ENCODE measurements at places on chromosomes 12 and 14. TPM values are rescaled to one million over a fixed set of nuclear protein-coding genes. Genes with fewer than 3 reads are reported as not detected.

GRCh38 chr14:25250516-25250915 is 200.6 kb upstream of the STXBP6 start:
- DNase-seq = no peak
- no peaks in the 10 kb centered on the region for H3K4me1 ChIP-seq

DNA sequence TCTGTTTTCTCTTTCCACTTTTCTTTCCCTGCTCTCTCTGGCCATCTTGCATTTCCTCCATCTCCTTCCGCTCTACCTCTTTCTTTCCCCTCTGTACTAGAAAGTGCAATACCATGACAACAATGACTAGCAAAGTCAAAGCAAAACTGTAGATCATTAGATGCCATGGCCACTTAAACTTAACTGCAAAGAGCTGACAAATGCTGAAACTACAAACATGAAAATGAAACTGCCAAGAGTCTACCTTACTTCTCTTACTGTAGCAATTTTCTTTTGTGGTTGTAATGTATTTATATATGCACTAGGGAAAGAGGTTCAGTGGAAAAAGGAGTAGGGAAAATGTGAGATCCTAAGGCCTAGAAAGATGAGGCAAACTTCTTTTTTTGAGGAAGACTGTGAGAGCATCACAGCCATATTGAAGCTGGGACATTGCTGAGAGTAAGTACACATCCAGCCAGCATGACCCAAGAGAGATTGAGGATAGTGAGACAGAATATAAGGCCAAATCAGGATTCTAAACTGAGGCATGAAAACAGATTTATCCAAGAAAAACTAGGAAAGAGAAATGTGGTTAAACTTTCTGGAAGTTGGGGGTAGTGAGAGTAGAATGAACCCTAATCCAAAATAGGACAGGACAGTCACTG is 276.6 kb upstream of the NAV3 start:
- no peak overlapping the region for H3K4me3 ChIP-seq
- no peak overlapping the region for H3K27ac ChIP-seq
- DNase-seq = no peak
- no peaks in the 10 kb centered on the region for H3K27me3 ChIP-seq

DNA sequence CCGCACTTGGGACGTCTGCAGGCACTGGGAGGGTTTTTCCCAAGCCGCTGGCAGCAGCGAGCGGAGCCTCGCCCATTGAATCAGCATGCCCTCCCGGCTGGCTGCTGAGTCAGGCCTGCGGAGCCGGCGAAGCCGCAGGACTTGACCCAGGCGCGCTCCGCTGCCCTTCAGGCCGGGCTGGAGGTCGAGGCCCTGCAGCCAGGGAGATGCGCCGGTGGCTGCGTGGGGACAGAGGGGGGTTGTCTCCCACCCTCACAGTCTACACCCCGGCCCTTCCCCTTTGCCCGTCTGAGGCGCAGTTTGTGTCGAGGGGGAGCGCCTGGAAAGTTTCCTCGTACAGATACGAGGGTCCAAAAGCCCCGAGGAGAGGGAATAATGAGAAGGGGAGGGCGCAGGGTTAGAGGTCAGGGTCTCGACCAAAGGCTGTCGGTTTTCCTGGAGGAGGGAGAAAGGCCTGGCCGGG is 759 bp upstream of the KLC1 start:
- peaks cover 45% of the 10 kb centered on the region for H3K36me3 ChIP-seq
- H3K4me1 ChIP-seq = peaks cover 29% of the 10 kb centered on the region
- H3K27ac ChIP-seq = peak overlapping the region; percentile 72
- H3K4me3 ChIP-seq = peak overlapping the region; percentile 79
- no peaks in the 10 kb centered on the region for H3K27me3 ChIP-seq
- peak; percentile 76 for DNase-seq

WSCD2 gene
- not detected for total RNA-seq

DNA sequence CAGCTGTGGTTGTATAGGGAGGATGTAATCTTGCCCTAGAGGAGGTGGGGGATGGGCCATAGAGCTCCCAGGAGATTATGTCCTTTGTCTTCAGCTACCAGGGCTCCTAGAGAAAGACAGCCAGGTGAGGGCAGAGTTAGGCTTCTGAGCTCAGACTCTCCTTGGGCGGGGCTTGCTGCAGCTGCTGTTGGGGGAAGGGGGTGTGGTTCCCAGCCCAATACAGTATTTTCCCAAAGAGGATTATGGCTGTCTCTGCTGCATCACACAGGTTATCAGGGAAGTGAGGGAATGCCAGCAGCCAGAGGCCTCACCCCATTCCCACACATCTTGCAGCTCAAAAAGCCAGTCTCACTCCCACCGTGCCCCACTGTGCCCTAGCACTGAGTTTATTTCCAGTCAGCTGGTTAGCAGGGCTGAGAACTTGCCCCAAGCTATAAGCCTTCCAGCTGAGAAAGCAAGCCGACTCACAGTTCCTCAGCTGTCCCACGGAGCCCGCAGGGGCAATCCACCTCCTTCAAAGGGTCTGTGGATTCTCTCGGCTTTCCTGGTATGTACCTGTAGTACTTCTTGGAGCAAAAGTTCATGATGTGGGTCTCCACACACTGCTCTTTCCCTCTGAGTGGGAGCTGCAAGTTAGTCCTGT is 217.3 kb upstream of the CPNE8 start:
- no peak for DNase-seq
- no peaks in the 10 kb centered on the region for H3K4me1 ChIP-seq
- no peak overlapping the region for H3K4me3 ChIP-seq
- H3K27ac ChIP-seq = no peak overlapping the region
- H3K27me3 ChIP-seq = no peaks in the 10 kb centered on the region
- no peaks in the 10 kb centered on the region for H3K36me3 ChIP-seq

C14orf39 gene
- total RNA-seq = not detected

DNA sequence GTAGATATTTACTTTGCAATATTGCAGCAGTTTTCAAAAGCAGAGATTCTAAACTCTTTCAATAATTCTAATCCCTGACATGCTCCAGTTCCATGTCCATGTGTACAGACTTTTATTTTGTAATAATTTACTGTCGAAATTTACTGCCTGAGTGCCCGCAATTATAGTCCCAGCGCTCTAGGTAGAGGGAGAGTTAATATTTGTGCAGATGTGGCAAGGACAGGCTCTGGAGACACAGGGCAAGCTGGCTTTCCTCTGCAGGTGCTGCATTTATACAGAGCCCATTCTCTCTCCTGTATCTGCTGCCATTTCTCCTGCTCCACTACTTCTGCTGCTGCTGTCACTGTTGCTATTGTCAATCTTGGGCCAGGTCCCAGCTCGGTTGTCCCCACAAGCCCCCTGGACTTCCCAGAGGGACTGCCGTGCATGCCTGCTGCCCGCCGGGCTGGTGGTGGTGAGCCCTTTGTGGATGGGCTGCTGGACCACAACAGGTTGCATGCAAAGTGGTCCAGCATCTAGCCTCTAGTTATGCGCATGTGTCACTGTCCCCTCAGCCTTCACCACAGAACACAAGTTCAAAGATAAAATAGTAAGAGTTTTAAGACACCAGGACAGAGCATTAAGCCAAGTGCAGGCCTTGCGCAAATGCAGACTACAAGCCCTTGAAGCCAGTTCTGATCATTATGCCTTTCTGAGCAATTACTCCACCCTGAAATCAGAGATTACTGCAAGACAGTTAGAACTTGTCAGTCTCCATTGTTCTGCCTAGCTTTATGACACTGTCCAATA is 40.8 kb upstream of the CSRP2 start:
- no peaks in the 10 kb centered on the region for H3K36me3 ChIP-seq
- no peak overlapping the region for H3K27ac ChIP-seq
- DNase-seq = no peak
- H3K27me3 ChIP-seq = peaks cover 10% of the 10 kb centered on the region
- H3K4me3 ChIP-seq = no peak overlapping the region
- no peaks in the 10 kb centered on the region for H3K4me1 ChIP-seq

WDR20 gene
- total RNA-seq = 37.6 TPM

- H3K27me3 ChIP-seq = no peaks in the 10 kb centered on the region
- H3K4me3 ChIP-seq = no peak overlapping the region
- no peak overlapping the region for H3K27ac ChIP-seq
Measured at GRCh38 chr14:59317798-59318505, 129.5 kb downstream of the DAAM1 start.

LBHD2 gene
- total RNA-seq = not detected

PCED1B gene
- 2.1 TPM for total RNA-seq

- no peak for DNase-seq
- no peaks in the 10 kb centered on the region for H3K27me3 ChIP-seq
- no peak overlapping the region for H3K27ac ChIP-seq
- no peaks in the 10 kb centered on the region for H3K36me3 ChIP-seq
- H3K4me1 ChIP-seq = no peaks in the 10 kb centered on the region
- H3K4me3 ChIP-seq = no peak overlapping the region
Measured at GRCh38 chr14:48725051-48725734, 861.0 kb downstream of the RPS29 start.

KLRG1 gene
- 0.38 TPM for total RNA-seq

NYNRIN gene
- total RNA-seq = 8.4 TPM

- H3K27ac ChIP-seq = no peak overlapping the region
- no peak overlapping the region for H3K4me3 ChIP-seq
- DNase-seq = no peak
- no peaks in the 10 kb centered on the region for H3K4me1 ChIP-seq
- no peaks in the 10 kb centered on the region for H3K36me3 ChIP-seq
Measured at GRCh38 chr14:56796259-56796658, 14.0 kb downstream of the OTX2 start.

TOMM20L gene
- total RNA-seq = not detected

SLC39A2 gene
- total RNA-seq = not detected

GRCh38 chr12:14410841-14411569 is 45.5 kb downstream of the ATF7IP start:
- no peaks in the 10 kb centered on the region for H3K36me3 ChIP-seq
- no peak overlapping the region for H3K4me3 ChIP-seq
- H3K27ac ChIP-seq = no peak overlapping the region
- H3K4me1 ChIP-seq = no peaks in the 10 kb centered on the region
- H3K27me3 ChIP-seq = no peaks in the 10 kb centered on the region

DNA sequence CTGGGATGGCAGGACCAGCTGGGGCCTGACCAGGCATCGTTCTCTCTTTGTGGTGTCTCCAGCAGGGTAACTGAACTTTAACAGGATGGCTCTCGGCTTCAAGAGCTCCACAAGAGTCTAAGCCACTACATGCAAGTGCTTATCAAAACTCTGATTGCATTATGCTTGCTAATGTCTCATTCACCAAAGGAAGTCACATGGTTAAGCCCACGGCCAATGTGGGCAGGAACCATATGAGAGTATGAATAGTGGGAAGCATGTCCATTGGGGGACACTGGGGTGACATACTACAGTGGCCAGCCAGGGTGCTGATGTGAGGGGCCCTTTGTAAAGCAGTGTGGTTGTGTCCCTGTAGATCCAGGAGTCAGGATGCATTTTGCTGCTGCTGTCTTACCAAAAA is 35.0 kb upstream of the KCNA5 start:
- peaks cover 52% of the 10 kb centered on the region for H3K27me3 ChIP-seq
- no peak for DNase-seq
- H3K4me3 ChIP-seq = no peak overlapping the region
- H3K36me3 ChIP-seq = no peaks in the 10 kb centered on the region

GRCh38 chr12:101564912-101565311 is 29.9 kb upstream of the MYBPC1 start:
- H3K27ac ChIP-seq = no peak overlapping the region
- peaks cover 9% of the 10 kb centered on the region for H3K4me1 ChIP-seq
- no peaks in the 10 kb centered on the region for H3K36me3 ChIP-seq
- no peak for DNase-seq

FKBP11 gene
- total RNA-seq = 20.1 TPM

DNA sequence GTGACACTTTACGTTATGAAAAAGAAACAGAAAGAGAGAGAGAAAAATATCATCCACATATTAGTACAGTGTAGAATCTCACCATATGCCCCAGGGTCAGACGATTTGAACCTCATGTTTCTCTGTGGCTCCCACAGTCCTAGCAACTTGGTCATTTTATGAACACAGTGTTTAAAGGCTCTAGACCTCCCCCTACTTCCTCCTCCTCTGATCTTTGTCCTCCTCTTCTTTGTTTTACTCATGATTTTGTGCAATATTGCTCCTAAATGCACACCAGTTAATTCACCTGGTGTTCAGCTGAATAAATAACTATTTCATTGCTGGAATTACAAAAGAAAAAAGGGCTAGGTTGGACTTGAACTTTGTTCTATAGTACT is 18.2 kb downstream of the GLT1D1 start:
- no peak overlapping the region for H3K4me3 ChIP-seq
- no peak overlapping the region for H3K27ac ChIP-seq
- no peaks in the 10 kb centered on the region for H3K4me1 ChIP-seq
- H3K36me3 ChIP-seq = no peaks in the 10 kb centered on the region

DNA sequence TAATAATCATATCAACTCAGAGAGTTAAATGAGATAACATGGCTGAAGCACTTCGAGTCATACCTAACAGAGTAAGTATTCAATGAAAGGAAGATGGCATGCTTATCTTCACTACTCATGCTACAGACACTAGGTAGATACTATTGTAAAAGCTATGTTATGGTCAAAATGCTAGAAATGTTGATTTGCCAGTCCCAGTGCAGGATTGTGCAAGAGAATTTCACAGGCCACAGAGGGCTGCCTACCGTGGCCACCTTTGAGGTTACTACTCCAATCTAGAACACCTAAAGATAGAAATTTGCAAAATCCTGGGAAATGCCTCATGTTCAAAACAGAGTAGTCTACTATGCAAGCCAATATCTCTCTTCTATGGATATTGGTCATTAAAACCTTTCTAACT is 75.3 kb upstream of the PLEKHG7 start:
- DNase-seq = no peak
- H3K4me3 ChIP-seq = no peak overlapping the region
- no peaks in the 10 kb centered on the region for H3K27me3 ChIP-seq
- H3K27ac ChIP-seq = no peak overlapping the region
- no peaks in the 10 kb centered on the region for H3K36me3 ChIP-seq

DNA sequence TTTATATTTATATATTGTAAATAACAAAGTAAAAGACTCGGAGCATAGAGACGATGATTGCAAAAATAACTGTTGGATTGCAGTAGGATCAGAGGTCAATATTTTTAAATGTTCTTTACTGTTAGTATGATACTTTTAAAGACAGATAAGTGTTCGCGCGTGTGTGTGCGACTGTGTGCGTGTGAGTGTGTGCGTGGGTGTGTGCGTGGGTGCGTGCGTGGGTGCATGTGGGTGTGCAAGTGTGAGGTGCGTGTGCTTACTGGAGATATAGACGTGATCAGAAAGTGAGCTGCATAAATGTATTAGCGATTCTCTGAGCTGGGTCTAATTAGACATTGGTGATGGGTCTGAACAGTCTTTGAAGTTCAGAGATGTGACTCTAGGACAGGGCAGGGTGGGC is 142.9 kb downstream of the RIMBP2 start:
- no peaks in the 10 kb centered on the region for H3K27me3 ChIP-seq
- no peak overlapping the region for H3K4me3 ChIP-seq
- no peak for DNase-seq
- no peaks in the 10 kb centered on the region for H3K4me1 ChIP-seq

NUMB gene
- 75.2 TPM for total RNA-seq

GRCh38 chr12:131266591-131267467 is 313.1 kb downstream of the ADGRD1 start:
- no peaks in the 10 kb centered on the region for H3K4me1 ChIP-seq
- H3K27me3 ChIP-seq = peaks cover 56% of the 10 kb centered on the region
- no peak for DNase-seq
- H3K36me3 ChIP-seq = no peaks in the 10 kb centered on the region
- H3K27ac ChIP-seq = no peak overlapping the region
- no peak overlapping the region for H3K4me3 ChIP-seq

GRCh38 chr14:72906879-72907278 is 13.0 kb upstream of the DPF3 start:
- no peak for DNase-seq
- no peaks in the 10 kb centered on the region for H3K27me3 ChIP-seq
- no peaks in the 10 kb centered on the region for H3K36me3 ChIP-seq
- H3K4me1 ChIP-seq = peaks cover 32% of the 10 kb centered on the region

Measured in Calu3 (cell line).